Activated CD8-positive, alpha-beta memory T cell treated with anti-CD3 and anti-CD28 coated beads, Interleukin-2, amount 50 U/mL, for 48 hours (primary cell): ENCODE measurements at places on chromosomes 6 and 20.

- peak; percentile 54 for DNase-seq
These were observed 181.6 kb upstream of the RGS17 start for GRCh38 chr6:153312634-153313033.

- no peak for DNase-seq
These were observed 6.6 kb downstream of the FILIP1 start for GRCh38 chr6:75486850-75487518.

- no peak for DNase-seq
These were observed 68.0 kb downstream of the BMP7 start for GRCh38 chr20:57198132-57199072.

- DNase-seq = no peak
These were observed 183.1 kb downstream of the GMPR start for GRCh38 chr6:16421462-16421960.

- no peak for DNase-seq
These were observed 13.0 kb downstream of the ATRN start for GRCh38 chr20:3483784-3484183.
